ENCODE measurements at places on chromosomes 6 and 20. TPM values are rescaled to one million over a fixed set of nuclear protein-coding genes. Genes with fewer than 3 reads are reported as not detected.

GRCh38 chr6:166624275-166624674 is 2.8 kb downstream of the RPS6KA2 start:
- no peak for DNase-seq

GRCh38 chr20:33091147-33091546 is 11.7 kb downstream of the BPIFB4 start:
- no peak for DNase-seq

DNA sequence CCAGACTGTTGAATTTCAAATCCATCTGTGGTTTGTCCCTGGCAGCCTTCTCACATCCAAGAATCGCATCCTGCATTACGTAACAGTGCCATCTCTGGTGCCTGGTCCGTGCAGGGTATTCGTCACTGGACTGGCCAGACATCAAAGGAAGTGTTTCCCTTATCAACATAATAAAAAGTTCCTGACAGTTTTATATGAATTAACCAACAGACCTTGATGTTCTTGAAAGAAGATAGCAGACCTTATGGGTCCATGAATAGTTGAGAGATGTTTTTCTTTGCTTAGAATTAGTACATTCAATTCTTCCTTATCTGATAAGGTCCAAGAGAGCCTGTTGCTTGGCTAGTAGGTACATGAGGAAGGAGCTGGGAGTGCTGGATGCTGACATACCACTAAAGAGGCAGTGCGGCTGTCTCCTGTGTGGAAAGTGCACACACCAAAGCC is 77.6 kb downstream of the PHACTR2 start:
- DNase-seq, result no peak

The CMTR1 gene
- total RNA-seq, result 51.0 TPM

The DSTN gene
- total RNA-seq, result 91.9 TPM

DNA sequence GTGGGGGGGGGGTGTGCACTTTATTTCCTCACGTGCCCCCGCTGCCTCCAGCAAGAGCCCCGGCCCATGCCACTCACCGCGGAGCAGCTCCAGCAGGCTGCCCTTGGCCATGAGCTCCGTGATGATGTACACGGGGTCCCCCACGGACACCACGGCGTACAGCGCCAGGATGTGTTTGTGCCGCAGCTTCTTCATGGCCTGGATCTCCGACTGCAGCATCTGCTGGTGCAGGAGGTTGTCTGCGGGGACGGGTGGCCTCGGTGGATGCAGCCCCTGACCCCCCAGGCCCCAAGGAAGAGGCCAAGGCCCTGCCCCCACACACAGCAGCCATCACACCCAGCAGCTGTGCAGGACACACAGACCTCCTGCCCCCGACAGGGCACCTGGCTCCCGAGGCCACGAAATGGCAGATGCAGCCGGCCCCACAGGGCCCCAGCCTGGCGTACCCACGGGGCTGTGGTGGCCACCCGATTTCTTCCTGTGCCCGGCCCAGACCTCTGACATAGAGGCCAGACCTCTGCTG is 4.7 kb downstream of the PTK6 start:
- DNase-seq, result no peak

The MEP1A gene
- total RNA-seq, result not detected

The CAP2 gene
- total RNA-seq, result 24.3 TPM

DNA sequence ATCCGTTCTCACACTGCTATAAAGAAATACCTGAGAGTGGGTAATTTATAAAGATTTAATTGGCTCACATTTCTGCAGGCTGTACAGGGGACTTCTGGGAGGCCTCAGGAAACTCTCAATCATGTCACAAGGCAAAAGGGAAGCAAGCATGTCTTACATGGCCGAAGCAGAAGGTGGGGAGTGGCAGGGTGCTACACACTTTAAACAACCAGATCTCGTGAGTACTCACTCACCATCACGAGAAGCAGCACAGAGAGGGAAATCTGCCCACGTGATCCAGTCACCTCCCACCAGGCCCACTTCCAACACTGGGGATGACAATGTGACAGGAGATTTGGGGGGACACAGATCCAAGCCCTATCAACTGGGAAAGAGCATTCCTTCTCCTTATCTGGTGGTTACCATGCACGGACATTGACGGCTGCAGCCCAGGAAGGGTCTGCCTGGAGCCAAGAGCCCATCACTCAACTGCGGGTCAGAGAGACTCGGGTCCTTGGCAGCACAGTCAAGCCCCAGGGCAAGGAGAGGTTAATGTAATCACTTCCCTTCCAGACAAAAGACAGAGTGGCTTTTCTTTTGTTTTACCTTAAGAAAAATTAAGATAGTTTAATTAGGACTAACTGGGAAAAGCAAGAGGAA is 112.3 kb upstream of the CST7 start:
- DNase-seq, result no peak

GRCh38 chr6:158205169-158205944 is 37.2 kb downstream of the GTF2H5 start:
- no peak for DNase-seq

The SYCP2 gene
- 2.3 TPM for total RNA-seq

- DNase-seq, result no peak
These were observed 121.8 kb downstream of the HAO1 start for GRCh38 chr20:7818477-7818876.

DNA sequence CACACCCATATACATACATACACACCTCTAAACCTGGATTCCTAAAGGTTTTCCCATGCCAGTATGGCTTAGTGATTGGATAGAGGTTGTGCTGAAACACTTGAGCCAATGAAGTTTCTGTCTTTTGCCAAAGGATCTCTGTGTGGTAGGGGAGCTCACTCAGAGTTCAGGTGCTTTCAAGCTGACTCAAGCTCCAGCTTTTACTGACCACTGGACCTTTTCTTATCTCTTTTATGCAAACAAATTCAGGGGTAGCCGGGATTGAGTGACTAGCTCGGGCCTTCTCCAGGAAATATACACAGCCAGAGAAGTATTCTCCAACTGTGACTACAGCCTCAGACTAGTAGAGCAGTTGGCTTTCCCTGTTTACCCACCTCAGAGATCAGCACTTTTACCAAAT is 21.5 kb upstream of the DSE start:
- DNase-seq, result no peak

DNA sequence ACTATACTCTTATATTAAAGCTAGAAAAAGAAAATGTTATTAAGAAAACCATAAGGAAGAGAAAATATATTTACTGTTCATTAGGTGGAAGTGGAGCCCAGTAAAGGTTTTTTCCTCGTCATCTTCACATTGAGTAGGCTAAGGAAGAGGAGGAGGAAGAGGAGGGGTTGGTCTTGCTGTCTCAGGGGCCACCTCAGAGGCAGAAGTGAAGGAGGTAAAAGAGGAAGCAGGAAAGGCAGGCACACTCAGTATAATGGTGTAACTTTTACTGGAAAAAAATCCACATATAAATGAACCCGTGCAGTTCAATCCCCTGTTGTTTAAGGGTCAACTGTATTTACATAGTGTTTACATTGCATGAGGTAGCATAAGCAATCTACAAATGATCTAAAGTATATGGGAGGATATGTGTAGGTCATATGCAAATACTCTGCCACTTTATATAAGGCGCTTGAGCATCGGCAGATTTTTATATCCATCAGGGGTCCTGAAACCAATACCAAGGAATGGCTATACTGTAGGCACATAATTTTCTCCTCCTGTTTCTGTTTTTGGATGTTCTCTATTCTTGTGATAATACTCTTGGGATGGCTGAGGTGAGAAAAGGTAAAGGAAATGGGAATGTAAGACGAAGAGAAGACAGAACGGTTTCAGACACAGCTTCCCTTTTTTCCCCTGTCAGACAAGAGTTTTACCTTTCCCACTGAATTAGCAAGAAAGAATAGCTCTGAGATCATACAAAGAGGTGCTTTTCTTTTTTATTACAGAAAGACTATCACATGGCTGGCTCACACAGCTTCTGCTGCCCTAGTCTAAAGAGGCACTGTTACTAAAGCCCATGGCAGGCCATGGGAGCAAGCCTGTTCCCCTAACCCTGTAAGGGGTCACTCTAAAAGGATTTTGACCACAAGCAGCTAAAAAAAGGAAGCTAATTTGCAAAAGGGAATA is 59.9 kb downstream of the NUDT3 start:
- no peak for DNase-seq

GRCh38 chr20:44698351-44698750 is 16.8 kb upstream of the CCN5 start:
- no peak for DNase-seq

The C6orf163 gene
- total RNA-seq, result 4.5 TPM

DNA sequence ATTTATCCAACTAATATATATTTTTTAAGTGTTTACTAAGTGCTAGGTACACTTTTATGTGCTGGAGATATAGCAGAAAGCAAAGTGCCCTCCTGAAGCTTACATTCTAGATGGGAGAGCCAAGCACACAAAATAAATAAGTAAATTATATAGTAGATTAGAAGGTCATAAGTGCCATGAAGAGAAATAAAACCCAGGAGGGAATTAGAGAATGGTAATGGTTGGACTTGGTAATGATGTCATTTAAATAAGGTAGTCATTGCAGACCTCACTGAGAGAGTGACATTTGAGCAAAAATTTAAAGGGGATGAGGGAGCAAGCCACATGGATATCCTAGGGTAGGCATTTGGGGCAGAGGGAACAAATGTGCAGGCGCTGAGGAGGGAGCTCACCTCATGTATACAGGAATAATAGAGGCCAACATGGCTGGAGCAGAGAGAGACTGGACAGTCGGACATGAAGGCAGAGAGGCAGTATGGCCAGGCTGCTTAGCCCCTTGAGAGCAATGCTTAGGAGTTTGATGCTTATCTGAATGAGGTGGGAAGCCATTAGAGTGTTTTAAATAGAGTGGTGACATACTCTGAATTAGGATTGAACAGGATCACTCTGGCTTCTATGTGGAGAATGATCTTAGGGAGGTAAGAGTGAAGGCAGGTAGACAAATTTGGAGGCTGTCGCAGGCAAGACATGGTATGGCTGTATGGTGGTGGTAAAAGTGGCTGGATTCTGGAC is 14.1 kb downstream of the DSE start:
- DNase-seq, result no peak

- DNase-seq, result no peak
These were observed 27.7 kb downstream of the AKIRIN2 start for GRCh38 chr6:87674290-87674689.

The LGSN gene
- not detected for total RNA-seq

DNA sequence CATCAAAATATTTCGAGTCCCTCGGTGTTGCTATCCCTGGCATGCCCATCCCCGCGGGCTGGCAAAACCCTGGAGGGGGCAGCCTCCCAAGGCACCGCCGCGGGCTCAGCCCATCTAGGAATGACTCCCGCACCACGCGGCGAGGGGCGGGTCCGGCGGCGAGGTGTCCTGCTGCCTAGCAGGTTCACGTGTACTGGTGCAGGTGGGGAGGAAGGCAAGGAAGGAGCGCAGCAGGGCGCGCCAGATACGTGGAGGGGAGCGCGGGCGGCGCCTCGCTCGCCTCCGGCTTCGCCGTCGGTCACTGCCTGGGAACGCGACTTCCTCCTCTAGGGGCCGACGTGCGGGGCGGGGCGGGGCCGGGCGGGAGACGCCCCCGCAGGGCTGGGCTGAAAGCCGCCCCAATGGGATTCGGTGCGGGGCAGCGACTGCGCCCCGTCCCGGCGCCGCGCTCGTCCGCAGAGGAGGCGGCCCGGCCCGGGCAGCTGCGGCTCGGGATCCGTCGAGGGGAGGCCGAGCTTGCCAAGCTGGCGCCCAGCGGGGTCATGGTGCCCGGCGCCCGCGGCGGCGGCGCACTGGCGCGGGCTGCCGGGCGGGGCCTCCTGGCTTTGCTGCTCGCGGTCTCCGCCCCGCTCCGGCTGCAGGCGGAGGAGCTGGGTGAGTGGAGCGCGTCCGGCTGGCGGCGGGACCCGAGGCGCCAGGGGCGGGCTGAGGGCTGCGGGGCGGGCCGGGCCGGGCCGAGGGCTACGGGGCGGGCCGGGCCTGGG is at the start of gene DCBLD1:
Gene DCBLD1, plus strand, starts transcription at position 435 of the 764 bp plus-strand sequence. Its CDS starts 108 bp downstream, at position 543.
- DNase-seq, result peak; percentile 47

GRCh38 chr20:63520934-63521601 is 503 bp downstream of the PPDPF start:
- peak; percentile 57 for DNase-seq

The MLN gene
- total RNA-seq, result not detected

GRCh38 chr20:47075263-47075662 is 180.6 kb downstream of the EYA2 start:
- DNase-seq, result no peak

The EZR gene
- total RNA-seq, result 88.2 TPM

The TFAP2D gene
- total RNA-seq, result not detected

- DNase-seq, result no peak
These were observed 42.4 kb upstream of the TMX4 start for GRCh38 chr20:8061861-8062518.

DNA sequence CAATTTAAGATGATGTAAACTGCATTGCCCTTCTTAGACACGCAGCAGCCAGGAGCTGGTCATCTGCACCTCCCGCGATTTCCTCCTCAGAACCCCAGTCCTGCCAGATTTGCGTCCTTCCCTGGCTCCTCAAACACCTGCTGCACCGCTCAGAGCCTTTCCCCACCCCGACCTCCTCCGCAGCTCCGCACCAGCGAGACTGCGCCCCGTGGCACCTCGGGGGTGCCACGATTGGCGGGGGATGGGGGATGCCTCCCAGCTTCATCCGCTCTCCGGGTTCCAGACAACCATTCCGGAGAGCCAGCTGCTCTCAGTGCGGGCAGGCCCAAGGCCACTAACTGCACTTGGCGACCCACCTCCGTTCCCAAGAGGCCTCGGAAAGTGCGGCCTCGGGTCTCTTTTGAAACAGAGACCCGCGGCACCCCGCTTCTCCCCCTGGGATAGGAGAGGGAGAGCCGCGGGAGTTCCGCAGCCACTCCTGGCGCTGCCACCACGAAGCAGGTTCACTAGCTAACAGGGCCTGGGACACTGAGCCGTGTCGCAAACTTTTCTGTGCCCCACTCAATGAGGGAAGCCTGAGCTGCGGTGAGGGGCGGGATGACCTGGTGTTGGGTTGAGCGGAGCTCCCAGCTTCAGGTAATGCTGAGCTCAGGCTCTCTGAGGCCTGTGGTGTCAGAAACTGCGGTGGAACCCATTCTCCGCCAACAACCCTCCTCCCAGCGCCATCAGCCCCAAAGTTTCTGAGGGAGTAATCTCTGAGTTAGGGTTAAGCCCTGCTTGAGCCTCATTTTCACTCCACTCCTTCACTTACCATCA is 7.3 kb upstream of the TFAP2A start:
- no peak for DNase-seq

DNA sequence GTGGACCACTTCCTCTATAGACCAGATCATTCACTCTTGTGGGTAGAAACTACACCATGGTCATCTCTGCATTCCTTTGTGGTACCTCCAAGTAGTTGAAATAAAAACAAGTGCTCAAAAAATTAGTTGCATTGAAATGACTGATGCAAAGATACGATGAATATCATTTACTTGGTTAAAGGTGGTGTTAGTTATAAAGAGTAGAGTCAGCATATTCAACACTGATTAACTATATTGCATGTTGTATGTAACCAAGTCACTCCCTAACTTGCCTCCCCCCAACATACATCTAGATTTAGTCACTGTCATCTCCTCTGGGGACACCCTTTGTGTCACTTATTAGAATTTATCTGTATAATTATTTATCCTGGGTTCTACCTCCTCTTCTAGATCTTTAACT is 77.7 kb downstream of the SHLD1 start:
- no peak for DNase-seq

The OR12D3 gene
- total RNA-seq, result not detected

DNA sequence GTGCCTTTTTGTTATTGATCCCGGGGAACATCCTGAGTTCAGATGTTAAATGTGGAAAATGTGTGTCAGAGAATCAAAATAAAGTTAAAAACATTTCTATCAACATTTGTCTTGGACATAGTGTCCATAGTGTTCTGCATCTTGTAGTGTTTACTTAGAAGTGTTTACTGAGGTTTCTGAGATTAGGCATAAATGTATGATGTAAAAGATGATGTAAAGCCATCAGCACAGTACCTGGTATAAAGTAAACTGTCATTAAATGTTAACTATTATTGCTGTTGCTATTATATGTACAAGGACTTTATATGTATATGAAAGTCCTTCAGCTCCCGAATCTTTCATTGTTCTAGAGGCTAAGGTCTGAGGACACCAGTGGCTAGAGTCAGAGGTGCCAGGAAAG is 28.2 kb upstream of the VEGFA start:
- no peak for DNase-seq

Measured in neural crest cell (in vitro differentiated cells).